ENCODE measurements at places on chromosomes 2 and 18.

- ATAC-seq = no peak
Measured at GRCh38 chr18:13580991-13581390, 145.4 kb downstream of the FAM210A start.

DNA sequence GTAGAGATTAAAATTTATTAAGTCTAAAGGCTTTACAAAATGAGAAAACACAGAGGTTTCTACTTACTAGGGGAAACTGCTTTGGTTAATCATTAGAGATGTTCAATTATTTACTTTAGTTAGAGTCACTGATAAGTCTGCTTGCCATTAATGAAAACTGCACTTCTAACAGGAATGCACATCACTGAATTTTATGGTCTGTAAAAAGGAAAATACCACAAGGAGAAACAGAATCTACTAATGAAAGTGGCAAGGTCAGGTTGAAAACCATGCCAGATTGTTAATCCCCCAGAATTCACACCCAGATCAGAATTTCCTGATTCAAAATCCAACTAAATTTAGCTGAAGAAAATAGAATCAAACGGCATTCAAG lies 90.5 kb upstream of the GRB14 start:
- no peak for ATAC-seq

DNA sequence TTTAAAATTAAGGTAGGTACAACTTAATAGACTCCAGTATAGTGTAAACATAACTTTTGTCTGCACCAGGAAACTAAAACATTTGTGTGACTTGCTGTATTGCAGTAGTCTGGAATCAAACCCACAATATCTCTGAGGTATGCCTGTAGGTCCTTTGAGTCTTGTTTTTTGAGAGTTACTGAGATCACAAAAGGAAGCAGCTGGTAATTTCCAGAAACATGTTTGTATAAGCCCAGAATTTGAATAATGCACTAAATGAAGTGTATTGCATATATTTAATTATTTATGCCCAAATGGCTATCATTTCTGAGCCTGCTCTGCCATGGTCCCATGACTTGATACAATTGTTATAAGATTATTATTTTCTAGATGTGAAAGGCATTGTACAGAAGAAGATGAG lies 143.3 kb upstream of the LYPD6 start:
- no peak for ATAC-seq

- no peak for ATAC-seq
Measured at GRCh38 chr2:11305958-11306357, 38.5 kb downstream of the ROCK2 start.

DNA sequence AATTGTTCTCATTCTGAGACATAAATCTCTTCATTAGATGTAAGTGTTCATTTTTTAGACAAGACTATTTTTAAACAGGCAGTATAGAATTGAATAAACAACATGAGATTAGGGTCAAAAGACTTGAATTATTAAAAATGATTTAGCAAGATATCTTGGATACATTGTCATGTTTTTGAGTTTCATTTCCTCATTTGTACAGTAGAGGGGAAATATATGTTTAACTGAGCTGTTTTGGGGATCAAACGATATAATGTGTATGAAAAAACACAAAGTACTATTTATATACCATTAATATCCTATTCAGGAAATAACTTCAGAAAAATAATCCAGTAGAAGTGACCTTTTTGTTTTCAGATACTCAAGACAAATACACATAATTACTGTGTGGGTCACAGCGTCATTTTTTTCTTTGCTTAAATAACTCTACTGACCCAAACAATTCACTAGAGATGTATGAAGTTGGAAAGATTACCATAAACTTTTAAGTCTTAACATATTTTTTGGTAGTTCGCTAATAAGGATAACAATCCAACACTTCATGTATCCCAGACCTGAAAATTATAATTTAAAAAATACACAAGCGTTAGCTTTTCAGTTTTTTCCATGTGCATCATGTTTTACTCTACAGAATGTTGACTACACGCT lies 896 bp upstream of the ASXL3 start:
- ATAC-seq = no peak

DNA sequence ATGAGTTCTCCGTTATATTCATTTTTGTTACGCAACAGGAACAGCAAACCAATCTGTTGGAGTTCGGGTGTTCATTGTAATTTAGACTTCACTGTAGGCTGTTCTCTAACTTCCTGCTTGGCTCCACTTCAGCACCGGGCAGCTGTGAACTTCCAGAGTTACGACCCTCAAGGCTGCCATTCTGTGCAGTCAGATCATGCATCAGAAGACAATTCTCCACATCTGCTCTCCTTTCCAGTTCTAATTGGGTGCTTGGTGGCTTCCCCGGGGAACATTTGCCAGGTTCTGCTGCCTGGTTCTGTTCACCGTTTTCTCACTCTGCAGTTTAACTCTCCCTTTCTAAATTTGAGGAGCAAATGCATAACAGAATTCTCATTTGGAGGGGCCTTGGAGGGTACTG lies 237.7 kb downstream of the NYAP2 start:
- no peak for ATAC-seq

DNA sequence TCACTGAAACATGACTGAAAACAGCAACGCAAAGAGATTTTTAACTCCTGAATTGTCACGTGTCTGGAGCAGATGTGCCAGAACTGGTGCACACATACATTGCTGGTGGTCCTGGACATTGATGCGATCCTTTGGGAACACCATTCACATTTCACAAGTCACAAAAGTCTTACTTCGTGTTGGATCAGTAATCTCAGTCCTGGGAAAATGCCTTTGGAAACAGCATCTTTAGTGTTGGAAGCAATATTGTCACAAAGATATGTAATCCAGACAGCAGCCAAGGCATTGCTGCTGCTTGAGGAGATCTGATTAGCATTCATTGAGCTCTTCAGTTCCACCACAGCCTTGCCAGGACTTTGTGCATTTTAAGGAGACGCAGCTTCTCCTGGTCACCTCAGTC lies 126.2 kb upstream of the SH3BP4 start:
- no peak for ATAC-seq

DNA sequence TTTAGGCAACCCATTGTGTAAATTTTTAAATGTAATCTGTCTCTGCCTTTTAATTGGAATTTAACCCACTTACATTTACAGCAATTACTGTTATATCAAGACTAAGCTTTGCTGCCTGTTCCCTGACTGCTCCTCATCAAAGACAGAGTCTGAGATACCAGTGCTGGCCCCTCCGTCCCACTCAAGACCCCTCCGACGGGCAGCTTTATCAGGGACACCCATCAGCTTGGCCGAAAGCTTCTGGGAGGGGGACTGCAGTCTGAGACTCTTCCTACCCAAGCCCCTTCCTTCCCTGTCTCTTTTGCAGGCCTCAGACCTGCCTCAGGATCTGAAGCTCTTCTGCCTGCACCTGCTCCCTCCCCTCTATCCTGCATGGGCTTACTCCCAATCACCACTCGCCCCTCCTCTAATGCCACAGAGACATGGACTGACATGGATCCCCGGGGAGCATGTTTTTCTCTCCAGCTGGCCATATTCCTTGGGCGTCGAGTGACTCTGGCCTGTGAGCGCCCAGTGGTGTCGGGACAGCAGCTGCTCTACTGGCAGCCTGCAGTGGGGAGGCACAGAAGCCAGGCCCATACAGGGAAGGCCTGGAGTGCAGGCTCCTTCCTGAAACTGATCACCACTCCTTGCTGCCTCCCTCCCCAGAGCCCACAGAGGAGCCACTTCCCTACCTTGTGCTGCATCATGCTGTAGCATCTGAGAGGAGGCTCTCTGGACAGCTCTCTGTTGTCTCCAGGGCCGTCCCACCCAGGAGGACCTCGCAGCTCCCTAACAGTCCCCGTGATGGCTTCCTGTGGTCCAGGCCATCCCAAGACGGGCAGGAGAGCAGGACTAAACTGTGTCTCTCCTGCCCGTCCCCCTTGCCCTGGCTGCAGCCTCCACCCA lies 3.7 kb upstream of the KIF1A start:
- no peak for ATAC-seq

DNA sequence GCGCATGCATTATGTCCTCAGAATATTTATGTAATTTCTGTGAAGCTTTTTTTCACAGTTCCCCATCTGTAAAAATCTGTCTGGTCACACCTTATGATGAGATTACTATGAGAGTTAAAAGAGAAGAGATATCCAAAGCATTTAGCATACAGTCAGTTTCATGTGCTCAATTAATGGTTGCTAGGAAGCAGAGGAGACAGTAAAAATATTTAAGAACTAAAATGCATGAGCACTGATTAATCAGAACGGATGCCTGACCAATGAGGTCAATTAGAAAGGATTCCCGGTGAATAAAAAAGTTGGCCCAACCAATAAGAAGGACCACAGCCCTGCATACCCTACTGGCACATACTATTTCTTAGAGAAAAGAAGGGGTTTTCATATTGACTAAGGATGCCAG lies 12.0 kb upstream of the CRIM1 start:
- ATAC-seq = no peak

DNA sequence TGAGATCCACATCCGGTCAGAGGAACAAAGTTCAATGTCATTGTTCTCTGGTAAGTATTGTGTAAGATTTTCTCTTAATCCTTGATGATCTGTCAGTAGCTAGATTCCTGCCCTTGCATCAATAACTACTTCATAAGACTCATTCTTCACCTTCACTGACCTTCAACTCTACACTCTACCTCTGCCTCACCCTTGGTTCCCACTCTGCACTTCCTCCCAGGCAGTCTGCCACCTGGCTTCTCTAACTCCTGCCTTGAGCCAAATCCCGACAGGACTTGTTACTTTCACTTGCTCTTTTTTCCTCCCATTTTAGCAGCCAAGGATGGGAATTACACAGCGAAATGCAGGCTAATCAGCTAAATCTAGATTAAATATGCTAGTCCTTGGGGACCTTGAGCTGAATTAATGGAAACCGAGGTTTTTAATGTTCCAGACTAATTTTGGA lies 190.7 kb downstream of the DLGAP1 start:
- no peak for ATAC-seq

GRCh38 chr2:171407030-171407675 lies 26.6 kb downstream of the METTL8 start:
- no peak for ATAC-seq

DNA sequence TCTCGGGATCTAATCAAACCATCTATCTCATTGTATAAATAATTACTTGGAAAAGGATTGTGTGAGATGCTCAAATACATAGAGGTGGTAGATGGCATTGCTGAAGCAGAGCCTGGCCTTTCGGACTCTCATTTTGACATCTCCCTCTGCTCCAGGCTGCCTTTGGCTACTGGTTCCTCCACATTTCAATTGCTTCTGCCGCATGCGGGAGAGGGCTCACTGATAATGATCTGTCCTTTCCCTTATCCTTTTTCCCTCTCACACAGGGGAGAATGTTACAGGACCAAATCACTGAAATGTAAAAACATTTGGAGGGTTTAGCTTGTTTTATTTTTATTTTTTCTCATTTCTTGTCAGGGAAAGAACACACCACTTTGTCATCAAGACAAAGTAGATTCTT lies 380.6 kb upstream of the UBE2E3 start:
- ATAC-seq = no peak

DNA sequence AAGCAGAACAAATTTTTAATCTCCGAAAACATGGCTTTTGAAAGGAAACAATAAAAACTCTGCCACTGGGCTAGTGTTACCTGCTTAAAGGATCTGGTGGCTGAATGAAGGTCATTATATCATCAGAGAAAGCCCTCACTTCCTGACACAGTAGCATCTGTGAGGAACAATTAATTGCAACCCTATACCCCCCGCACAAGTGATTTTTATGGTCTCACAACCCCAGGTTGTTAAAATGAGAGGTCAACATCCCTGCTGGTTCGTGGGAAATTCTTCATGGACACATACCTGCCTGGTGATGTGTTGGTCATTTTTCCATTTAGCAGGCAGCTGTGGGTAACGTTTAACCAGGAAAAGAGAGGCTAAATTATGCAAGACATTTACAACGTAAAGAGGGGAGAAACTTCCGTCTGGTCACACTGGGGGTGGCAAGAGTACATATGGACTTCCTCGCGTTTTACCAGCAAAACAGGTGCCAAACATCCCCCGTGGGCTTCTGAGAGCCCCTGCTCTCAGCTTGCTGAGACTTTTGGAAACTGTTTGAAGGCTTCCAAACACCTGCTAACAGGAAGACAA lies 29.2 kb downstream of the NIFK start:
- ATAC-seq = no peak

DNA sequence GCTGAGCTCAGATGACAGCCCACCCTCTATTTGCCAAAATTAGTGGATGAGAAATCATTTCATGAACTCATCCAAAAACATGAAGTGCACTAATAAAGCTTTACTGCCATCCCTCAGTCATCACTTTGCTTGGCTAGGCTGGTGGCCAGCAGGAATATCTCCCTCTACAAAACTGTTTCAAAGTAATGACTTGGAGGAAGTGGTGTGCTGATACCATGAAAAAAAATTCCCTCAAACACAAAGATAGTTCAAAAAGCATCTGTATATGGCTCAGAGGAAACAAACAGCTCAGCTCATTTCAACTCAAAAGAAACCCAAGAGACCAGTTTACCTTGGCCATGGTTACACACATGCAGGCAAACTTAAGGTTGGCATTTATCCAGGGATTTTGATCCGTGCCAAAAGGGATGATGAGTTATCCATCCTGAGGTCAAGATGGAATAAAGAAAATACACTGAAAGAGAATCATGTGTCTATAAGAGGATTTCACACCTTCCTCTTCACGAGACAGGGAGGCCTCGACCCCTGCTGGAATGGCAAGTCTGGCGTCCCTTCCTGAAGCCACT lies 18.4 kb upstream of the WIPF1 start:
- ATAC-seq = no peak

- peak; percentile 51 for ATAC-seq
Measured at GRCh38 chr2:120109186-120110061, 96.5 kb downstream of the EPB41L5 start.

DNA sequence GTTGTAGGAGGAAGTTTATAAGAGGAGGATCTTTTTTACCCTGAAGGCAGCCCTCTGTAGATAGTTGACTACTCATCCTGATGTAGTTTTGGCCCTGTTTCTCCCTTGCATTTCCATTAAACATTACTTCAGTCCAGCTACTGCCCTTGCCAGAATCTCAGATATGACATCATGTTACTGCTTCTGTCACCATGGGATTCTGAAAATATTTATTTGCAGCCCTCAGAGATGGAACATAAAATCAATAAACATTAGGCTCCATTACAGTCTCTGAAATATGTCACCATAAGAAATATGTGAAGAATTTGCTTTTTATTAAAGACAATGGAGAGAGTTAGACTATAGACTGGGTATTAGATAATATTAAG lies 68.7 kb upstream of the STK39 start:
- no peak for ATAC-seq

DNA sequence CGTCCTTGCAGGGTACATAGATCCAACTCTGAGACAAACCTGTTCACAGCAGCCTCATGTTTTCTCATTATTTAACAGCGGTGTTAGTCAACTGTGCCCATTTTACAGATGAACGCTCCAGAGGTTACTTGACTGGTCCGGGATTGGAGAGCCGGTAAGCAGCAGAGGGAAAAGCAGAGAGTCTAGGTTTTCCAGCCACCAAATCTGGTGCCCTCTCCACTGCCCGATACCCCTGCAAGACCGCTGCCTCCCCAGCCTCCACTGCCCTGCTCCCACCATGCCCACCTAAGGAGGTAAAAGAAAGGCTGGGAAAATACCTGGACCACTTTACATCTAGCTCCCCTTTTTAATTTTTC lies 51.5 kb downstream of the EIPR1 start:
- no peak for ATAC-seq
